ENCODE measurements at places on chromosomes 4 and X.
A peak's percentile ranks its signal among the peaks of the same experiment; 100 is the strongest.

DNA sequence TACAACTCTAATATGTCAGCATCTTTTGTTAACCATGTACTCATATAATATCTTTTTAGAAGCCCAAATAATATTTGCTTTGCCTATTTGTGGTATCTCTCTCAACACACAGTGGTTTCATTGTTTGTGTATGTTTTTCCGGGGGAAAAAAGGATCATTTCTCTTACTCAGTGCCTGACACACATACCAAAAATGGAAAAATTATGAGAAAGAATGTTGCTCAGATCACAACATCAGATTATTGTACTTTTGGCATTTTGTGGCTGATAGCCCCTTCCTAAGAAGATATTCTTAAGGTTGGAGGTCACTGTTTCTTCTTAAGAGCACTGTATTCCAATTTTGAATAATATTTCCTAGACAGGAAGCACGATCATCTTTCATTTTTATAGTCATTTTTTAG, 93.6 kb downstream of the PDLIM5 start:
- no peak for DNase-seq

DNA sequence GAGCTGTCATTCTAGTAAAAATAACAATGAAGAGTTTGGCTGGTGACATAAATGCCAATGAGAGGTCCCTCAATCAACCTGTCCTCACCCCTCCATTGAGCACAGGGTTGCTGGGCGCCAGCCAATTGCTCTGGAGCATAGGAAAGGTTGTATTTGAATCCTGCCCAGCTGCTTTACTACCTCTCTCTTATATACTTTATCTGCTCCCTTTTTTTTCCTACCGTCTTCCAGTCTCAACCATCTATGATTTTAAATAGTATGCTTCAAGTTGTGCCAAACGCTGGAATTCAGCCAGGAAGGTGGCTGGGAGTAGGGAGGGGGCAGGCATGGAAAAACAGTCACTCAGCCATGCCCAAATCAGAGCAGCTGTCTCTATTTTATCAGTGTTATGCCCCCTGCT, 153.8 kb downstream of the NR3C2 start:
- peak; percentile 62 for DNase-seq

- no peak for DNase-seq
These were observed 120.8 kb downstream of the ADAMTS3 start for GRCh38 chr4:72448231-72448630.

- no peak for DNase-seq
These were observed 38.3 kb downstream of the ARAP2 start for GRCh38 chr4:36206012-36206411.

GRCh38 chr4:71141125-71141524, 147.7 kb downstream of the DCK start:
- no peak for DNase-seq

GRCh38 chr4:146023334-146023967, 84.8 kb upstream of the ZNF827 start:
- DNase-seq: no peak

- DNase-seq: no peak
These were observed 11.5 kb downstream of the STK26 start for GRCh38 chrX:132034648-132035047.

GRCh38 chr4:89661173-89661899, 175.6 kb downstream of the SNCA start:
- DNase-seq: no peak

DNA sequence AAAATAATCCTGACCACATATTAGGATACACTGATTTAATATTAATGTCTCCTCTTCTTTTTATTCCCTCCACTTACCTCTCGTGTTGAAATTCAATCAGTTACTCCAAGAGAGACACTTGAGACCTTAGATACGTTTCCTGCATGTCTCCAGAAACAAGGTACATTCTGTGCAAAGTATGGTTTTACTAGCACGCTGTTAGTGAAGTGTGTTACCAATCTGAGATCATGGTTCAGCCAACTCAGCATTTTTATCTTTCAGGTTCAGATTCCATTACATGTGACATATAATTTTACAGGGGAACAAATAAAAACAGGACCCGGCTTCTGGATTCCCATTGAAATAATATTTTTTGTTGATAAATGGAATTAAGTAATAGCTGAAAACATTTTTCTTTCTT, 32.2 kb downstream of the PDLIM5 start:
- DNase-seq: no peak

DNA sequence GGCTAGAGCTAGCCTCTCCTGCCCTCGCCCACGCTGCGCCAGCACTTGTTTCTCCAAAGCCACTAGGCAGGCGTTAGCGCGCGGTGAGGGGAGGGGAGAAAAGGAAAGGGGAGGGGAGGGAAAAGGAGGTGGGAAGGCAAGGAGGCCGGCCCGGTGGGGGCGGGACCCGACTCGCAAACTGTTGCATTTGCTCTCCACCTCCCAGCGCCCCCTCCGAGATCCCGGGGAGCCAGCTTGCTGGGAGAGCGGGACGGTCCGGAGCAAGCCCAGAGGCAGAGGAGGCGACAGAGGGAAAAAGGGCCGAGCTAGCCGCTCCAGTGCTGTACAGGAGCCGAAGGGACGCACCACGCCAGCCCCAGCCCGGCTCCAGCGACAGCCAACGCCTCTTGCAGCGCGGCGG, at the start of gene AR:
Gene AR, plus strand, starts transcription at position 204 of the 400 bp plus-strand sequence. CDS start 1,126 bp downstream, outside the sequence.
- DNase-seq: no peak

DNA sequence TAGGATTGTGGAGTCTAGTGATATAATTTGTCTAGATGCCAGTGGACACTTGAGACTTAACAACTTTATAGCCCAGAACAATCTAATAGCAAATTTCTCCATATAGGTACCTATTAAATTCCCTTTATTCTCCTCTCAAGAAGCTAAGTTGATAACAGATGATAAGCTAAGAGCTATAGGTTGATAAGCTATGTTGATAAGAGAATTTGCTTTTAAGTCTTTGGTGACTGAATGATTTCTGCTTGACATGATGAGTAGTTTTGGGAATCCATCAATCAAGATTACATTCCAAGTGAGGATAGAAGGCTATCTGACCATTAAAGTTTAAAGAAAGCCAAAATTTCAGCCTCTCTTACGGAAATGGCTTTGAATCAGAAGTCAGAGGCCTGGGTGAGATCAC, 131.6 kb downstream of the EMCN start:
- DNase-seq: no peak

DNA sequence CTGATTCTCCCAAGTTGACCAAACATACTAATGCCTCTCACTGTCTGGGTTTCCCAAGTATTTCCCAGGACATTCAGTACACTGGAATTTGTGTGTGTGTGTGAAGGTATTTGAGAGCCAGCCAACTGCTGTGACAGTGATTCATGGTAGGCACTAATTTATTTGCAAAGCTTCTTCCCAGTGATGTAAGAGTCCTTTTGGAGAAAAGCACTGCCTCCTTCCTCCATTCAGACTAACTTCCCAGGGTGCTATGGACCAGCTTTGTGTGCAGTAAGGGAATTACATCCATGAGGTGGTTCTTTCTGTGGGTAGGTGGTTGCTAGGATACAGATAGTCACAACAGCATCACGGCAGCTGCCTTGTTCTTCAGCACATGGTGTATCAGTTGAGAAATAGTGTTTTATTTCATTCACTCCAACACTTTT, 8.7 kb downstream of the EGF start:
- no peak for DNase-seq

DNA sequence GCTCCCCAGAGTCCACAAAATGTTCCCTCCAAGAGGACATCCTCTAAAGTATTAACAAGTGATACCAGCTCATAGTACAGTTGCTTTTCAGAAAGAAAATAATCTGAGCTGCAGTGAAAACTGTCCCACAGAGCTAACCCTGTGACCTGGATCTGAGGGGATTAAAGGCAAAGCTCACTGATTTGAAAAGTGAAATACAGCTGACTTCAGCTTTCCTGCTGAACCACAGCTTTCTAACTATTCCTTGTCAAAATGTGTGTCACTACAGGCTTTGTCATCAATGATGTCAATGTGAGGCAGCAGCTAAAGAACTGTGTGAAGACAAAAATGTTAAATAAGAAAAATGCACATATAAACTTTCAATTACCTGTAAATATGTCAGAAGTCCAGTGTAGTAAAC, 36.9 kb downstream of the DCHS2 start:
- DNase-seq: no peak

DNA sequence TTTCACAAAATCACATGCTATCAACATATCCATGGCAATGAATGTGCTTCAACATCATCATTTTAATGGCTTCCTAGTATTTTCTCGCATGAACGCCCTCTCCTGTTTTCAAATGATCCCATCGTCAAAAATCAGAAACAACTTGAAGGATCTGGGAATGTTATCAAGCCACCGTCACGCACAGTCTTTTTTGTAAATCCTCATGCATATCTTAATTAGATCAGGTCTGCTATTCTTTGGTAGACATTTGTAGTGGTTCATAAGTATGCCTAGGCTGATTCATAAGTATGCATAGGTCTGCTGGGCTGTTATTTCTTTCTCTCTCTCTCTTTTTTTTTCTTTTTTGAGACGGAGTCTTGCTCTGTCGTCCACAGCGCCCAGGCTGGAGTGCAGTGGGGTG, 101.6 kb downstream of the CLNK start:
- no peak for DNase-seq

GRCh38 chrX:39324233-39324930, 523.1 kb downstream of the MID1IP1 start:
- no peak for DNase-seq

GRCh38 chr4:78650106-78651024, 98.8 kb downstream of the ANXA3 start:
- DNase-seq: no peak

- no peak for DNase-seq
These were observed 14.5 kb upstream of the CAMK2D start for GRCh38 chr4:113776016-113776415.

GRCh38 chr4:74364652-74365491, at the start of gene EREG:
EREG (plus strand) TSS chr4:74365145; CDS start chr4:74365309, 164 bp downstream.
- DNase-seq: no peak

GRCh38 chr4:89196745-89197144, 85.4 kb downstream of the TIGD2 start:
- DNase-seq: no peak

DNA sequence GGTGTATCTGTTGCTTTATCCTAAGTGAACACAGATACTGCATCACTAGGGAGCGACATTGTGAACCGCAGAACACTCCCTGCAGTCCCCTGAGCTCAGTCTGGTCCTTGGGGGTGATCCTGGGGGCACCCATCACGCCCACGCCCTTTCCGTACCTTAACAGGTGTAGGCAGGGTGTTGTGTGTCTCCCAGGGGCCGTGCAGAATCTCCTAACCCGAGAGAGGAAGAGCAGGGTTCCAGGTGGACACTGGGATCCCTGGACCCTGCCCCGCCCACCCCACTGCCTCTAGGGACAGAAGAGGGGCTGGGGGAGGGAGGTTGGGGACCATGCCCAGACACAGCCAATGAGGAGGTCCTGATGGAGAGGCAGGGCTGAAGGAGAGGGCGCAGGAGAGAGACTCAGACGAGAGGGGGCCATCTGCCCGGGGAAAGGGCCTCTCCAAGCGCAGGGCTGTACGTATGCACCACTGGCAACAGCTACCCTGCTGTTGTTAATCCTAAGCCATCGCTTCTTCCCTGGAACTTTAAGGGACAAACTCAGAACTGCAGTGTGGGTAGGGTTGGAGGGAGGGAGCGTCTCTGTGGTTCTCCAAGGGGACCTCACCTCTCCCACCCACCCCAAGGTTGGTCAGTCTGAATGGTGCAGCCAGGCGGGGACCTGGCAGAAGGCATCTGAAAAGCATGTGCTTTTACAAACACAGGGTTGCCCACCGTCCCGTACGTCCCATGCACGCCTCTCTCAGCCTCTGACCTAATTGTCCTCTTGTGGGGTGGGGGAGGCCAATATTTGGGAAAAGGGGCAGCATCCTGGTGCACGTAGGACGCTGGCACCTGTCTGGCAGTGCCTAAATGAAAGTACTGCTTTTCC, 2.5 kb downstream of the P2RY8 start:
- no peak for DNase-seq

GRCh38 chrX:2691543-2692220, 587 bp downstream of the CD99 start:
- DNase-seq: no peak

DNA sequence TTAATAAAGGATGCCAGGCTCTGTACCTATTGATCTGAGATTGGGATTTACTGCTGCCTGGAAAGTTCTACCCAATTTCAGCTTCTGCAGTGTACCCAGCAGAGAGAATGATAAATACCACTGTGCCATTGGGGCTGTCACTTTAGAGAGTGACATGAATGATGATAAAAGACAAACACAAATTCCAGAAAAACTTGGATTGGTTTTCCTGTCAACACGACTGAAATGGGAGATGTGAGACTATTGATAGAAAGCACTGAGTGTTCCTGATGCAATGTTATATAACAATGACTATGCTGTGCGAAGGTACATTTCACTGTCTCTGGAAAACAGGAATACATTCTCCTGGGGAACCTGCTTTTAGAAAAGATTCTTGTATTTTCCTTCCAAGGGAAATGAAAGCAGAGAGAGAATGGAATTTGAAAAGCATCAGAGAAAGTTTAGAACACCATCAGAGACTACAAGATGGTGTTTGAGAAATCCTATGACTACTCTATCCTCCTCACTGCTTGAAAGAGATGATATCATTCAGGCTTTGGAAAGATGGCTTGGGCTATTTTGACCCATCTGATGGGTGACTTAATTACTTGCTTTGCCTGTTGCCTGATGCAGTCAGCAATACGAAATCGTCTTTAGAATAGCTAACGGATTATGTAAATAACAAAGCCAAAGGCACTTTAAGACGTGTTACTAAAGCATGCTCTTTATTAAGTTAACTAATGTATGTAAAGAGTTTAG, 49.7 kb downstream of the MID1IP1 start:
- DNase-seq: no peak

DNA sequence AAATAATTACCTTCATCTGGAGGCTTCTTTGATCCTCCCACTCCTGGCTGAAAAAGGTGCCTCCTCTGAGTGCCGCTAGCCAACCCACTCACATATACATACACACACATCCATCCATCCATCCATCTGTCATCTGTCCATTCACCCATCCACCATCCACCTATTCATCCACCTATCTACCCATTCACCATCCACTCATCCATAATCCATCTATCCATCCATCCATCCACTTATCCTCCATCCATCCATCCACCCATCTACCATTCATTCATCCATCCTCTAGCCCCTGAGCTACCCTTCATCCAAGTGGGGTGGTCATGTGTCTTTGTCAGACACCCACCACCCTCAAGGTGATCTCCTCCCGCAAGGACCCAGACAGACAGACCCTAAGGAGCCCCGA, 181.5 kb upstream of the PSAPL1 start:
- DNase-seq: no peak

DNA sequence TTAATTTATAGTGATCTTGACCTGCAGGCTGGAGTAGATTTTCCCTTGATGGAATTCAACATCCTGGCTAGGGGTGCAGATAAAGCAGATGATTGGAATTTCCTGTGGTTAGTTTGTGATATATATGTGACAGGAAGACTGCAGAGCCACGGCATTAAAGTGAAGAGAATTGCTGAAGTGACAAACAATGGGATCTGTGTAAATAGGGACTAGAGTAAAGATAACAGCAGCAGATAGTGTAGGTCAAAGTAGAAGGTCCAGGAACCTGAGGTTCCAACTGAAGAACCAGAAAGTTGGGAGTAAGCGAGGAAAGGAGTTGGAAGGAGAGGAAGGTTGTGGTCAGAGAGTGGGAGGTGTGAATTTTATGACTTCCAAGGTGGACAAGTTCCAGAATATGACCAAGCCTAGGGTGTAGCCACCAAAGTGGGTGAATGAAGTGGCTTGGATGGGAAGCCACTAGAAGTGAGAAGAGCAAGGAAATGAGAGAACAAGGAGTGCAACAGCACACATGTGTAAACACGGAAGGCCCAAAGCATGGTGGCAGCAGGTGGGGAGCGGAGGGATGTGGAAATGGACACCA, 325.0 kb downstream of the RAB28 start:
- no peak for DNase-seq
